ENCODE measurements at places on chromosomes 3 and 15.

GRCh38 chr3:160257606-160258005 is 32.4 kb downstream of the C3orf80 start:
- DNase-seq: no peak

DNA sequence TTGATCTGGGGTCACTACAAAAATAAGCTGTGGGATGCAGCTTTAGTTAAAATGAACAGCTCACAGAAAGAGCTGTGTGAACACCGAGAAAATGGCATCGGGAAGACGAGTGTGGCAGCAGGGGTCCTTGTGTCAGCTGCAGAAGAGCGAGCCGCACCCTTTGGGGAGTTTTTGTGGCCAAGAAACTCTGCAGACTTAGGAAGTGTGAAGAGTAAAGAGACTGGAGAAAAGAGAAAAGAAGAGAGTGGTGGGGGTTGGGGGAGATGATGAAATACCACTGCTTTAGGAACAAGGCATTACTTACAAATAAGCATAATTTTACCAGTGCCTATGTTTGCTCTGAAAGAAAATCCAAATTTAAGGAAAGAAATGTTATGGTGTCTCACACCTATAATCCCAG is 147.8 kb downstream of the LRRC28 start:
- no peak for DNase-seq

DNA sequence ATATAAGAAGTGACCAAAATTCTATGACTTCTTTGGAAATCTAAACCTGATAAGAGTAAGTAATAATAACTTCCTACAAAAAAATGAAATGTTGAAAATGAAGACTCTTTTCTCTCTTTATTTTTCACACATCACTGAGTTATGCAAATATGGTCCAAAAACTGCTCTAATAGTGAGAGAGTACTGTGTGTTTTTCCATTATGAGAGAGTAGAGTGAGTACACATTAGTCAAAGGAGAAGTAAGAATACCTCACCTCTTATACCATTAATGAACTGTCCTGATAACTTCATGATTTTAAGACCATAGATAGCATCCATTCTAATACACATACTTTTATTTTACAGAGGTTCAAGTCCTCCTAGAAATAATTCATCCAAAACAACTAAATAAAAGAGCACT is 1310.2 kb downstream of the SI start:
- DNase-seq: no peak

DNA sequence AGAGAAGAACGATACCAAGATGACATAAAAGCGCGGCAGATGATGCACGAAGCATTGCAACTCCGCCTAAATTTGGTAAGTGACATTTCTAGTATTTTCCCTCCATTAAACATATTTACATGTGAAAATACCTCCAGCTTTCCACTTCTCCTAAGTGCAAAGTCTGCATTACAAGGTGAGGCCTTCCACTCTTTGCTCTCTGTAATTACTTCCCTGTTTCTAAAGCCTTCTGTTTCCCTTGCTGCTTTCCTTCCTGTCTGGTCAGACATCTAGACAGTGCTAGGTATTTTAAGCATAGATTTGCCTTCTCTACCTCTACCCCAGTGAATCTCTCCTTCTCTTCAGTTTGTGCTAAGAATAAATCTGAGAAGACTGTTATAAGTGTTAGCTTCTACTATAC is 1.9 kb downstream of the P2RY12 start:
- DNase-seq: no peak

DNA sequence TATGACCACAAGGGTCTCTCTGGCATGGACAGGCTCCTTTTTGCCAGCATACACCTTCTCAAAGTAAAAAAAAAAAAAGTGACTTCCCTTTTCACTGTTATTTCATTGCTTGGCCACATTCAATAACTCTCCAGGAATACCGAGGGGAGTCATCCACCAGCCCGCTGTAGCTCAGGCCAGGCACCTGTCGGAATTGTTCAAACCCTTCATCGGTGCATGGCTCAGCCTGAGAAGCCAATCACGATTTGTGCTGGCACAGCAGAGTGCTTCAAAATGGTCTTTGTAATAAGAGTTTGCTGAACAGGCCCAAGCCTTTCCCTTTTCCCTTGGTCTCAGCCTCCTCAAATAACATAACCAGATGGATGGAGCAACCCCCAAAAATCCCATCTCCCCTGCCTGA is 145.4 kb downstream of the PDZRN3 start:
- DNase-seq: no peak

DNA sequence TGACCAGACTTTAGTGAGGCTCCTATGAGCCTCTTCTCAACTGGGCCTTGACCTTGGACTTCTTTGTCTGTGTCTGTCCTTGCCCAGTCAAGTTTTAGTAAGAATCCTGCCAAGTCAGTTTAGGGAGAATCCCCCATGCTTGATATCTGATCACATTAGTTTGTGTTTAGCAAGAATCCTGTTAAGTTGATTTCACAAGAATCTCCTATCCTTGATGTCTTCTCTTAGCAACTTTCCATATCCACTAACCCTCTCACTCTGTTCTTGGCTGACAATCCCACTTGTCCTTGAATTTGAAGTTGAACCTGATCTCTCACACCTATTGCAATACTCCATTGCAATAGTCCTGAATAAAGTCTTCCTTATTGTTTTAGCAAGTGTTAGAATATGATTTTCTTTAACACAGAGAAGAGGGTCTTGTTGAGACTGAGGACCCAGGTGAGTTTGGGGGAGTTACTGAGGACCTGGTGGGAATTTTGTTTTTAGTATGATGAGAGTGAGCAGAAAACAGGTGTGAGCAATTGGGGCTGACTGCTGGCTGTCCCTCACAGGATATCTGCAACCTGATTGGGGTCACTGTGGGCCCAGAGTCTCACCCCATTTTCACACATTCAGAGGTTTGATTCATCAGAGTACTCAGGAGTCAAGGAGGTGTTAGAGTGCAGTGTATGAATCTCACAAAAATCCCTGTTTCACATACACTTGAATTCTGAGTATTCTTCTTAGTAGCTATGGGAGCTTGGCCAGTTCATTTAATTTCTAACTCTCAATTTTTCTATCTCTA is 39.9 kb upstream of the TNFAIP8L3 start:
- no peak for DNase-seq

DNA sequence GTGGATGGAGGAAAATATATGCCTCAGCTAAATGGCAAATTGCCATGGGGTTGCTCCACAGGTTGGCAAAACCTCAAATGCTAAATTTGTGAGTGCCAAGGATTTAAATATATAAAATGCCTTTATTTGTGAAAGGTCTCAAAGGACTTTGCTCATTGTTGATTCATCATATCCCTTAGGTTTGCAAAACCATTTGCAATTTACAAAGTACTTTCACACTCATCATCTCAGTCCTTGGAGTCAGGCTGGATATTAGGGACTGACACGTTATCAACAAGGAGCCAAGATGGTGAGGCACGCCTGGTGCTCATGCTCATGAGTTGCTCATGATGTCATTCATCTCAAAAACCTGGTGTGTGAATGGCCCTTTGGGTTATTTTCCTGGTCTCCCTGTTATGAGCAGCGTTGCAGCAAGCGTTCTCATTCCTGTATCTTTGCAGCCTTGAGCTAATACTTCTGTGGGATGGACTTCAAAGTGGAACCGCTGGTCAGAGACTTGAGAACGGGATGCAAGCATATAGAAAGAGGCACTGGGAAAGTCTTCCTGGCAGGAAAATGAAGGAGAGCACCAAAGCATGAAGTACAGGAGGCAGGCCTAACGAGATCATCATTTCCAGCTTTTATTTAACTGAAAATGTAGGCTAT is 66.0 kb downstream of the MYO1E start:
- peak; percentile 54 for DNase-seq

GRCh38 chr3:134803051-134803505 is 8.0 kb downstream of the EPHB1 start:
- DNase-seq: no peak

GRCh38 chr3:152322756-152323155 is 54.0 kb downstream of the MBNL1 start:
- DNase-seq: no peak

DNA sequence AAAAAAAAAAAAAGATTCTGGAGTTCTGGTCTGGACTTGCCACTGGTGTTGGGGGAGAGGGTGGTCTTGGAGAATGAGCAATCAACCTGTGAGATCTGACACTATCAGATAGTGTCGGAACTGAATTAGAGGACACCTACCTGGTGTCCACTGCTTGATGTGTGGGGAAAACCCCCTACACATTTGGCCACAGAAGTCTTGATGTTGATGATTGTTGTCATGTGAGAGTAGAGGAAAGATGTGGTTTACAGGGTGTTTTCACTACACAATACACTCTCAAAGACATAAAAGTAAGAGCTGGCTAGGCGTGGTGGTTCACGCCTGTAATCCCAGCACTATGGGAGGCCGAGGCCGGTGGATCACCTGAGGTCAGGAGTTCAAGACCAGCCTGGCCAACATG is 36.9 kb upstream of the RAB7A start:
- DNase-seq: no peak

GRCh38 chr3:133977568-133977967 is 52.2 kb downstream of the SLCO2A1 start:
- DNase-seq: no peak

GRCh38 chr3:10025205-10026083 is 793 bp upstream of the FANCD2 start:
- DNase-seq: no peak

DNA sequence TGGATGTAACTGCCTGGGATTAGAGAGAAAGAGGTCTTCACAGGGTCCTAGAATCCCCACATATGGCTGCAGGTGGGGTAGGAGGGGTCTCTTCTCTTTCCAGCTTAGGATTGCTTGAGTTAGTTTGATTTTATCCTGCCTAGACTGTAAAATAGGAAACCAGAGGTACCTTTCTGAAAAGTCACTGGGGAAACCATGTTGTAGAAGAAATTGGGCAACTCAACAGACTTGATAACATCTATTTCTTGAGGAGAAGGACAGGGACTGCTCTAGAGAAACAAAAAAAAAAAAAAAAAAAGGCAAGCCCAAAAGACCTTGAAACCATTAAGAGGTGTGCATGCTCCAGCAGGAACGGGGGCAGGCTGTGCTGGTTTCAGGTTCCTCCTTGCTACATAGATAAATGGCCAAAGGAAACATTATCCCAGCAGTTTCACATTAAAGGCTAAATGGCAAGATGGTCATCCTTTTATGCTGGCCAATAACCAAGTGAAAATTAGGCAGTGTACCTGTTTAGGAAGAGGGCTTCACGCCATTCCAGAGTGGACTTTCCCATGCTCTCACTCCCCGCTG is 116.1 kb downstream of the ALDH1A2 start:
- no peak for DNase-seq

- no peak for DNase-seq
These were observed 36.4 kb downstream of the CLASP2 start for GRCh38 chr3:33681667-33682066.

- DNase-seq: no peak
These were observed 48.0 kb upstream of the SYNPR start for GRCh38 chr3:63230146-63230545.

DNA sequence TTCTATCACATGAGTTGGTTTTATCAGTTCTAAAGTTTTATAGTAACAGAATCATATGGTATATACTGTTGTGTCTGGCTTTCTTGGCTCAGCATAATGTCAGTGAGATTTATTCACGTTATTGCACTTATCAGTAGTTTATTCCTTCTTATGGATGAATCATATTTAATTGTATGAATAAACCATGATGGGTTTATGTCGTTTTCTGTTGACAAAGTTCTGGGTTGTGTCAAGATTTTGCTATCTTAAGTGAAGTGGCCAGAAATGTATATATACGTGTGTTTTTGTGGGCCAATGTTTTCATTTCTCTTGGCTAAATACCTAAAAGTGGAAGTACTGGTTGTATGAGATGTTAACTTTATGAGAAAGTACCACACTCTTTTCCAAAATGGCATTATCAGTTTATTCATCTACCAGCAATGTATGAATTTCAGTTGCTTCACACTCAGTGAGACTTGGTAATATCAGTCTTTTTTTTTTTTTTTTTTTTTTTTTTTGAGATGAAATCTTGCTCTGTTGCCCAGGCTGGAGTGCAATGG is 112.4 kb upstream of the DCBLD2 start:
- no peak for DNase-seq

- no peak for DNase-seq
These were observed 152.4 kb upstream of the CGNL1 start for GRCh38 chr15:57223887-57224286.

DNA sequence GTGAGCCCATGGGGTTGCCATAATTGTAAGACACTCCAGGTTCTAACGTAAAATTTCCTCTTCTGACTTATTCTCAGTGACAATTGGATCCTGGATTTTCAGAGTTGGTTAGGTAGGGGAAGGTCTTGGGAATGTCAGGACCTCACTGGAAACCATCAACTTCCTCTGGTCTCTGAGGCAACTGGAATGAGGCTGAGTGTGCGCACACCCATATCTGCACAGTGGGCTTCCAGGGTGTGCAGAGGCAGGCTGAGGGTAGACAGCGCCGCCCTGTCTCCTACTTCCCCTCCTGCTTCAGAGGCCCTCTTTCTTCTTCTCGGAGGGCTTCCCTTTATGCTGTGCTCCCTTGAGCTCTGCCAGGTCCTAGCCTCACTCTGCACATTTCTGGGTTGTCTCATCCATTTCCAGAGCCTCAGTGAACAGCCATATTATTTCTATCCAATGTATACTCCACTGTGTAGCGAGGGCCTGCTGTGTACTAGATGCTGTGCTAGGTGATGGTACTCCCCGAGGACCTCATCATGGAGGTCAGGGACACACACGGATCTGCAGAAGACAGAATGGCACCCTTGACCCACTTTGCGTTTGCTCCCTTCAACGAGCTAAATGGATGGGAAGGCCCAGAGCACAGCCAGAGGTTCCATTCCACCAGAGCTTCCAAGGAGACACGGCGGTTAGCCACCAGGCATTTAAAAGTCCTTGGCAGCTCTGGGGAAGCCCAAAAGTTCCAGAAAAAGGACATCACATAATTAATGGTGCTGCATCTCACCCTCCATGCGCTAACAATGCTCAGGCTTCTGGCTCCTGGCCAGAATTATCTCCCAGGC is 18.3 kb downstream of the ACAA1 start:
- no peak for DNase-seq

DNA sequence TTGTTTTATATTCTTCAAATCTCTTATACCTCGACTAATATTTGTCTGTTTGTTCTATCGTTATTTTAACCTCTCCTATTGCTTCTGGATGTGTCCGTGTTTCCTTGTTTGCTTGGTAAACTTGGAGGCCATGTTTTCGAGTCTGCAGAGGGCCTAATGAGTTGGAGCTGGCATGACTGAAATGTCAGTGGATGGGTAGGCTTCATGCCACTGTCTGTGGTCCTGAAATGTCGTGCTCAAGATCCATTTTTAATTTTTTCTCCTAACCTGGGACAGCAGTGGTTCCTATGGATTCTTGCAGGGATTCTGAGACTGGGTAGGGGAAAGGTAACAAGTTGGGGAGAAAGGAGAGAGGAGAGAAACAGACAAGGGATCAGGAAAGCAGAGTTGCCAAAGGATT is 18.8 kb upstream of the GASK1A start:
- DNase-seq: no peak

DNA sequence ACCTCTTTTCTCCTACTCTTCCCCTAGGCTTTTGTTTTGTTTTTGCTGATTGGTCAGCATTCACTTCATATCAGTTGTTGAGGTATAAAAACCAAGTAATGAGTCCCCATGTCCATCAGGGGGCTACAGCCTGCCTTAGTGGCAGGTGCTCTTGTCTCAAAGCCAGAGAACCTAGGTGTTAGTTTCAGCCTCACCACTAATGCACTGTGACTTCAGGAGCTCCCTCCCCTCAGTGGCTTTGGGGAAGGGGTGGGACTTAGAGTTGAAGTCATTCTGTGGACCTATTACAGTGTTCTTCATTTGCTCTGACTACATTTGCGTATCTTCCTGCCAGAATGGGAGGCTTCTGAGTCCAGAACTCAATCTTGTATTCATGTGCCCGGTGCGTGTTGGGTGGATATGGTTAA is 41.6 kb downstream of the NR2C2 start:
- no peak for DNase-seq

Measured in HFFc6 (cell line).